T-helper 22 cell (primary cell): ENCODE measurements at places on chromosomes 11 and 22.

- no peak for DNase-seq
Observed at GRCh38 chr11:122734848-122735496, 79.5 kb downstream of the UBASH3B start.

GRCh38 chr22:29231971-29232959, 26.6 kb downstream of the EMID1 start:
- no peak for DNase-seq

- no peak for DNase-seq
Observed at GRCh38 chr22:46405901-46406300, 70.4 kb downstream of the TRMU start.

GRCh38 chr11:40149721-40150120, 1309.7 kb downstream of the LRRC4C start:
- no peak for DNase-seq

DNA sequence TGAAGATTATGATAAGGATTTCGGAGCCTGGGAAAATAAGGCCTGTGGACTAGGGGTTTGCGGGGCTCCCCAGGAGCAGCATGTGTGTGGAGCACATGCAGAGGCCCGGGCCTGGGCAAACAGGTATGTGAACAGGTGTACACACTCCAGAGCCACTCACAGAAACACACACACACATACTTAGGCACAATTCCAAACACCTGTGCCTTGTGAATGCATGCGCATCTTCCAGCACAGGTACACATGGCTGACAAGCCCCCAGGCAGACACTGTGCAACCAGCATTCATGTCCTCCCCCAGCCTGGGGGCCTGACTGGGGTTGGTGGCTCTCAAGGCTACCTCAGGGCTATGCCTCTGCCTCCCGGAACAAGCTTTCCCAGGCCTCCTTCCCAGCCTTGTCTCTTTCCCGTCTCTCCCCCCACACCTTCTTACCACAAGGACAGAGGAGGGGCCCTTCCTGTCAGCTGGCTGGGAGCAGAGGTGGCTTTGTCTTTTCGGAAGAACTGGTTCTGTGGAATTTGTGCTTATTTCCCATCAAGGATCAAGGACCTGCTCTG, 2.6 kb upstream of the P2RY6 start:
- no peak for DNase-seq

GRCh38 chr22:20520093-20520511, 12.7 kb downstream of the MED15 start:
- DNase-seq, result no peak
